ENCODE measurements at places on chromosomes 7 and 10. TPM values are rescaled to one million over a fixed set of nuclear protein-coding genes. Genes with fewer than 3 reads are reported as not detected.

DNA sequence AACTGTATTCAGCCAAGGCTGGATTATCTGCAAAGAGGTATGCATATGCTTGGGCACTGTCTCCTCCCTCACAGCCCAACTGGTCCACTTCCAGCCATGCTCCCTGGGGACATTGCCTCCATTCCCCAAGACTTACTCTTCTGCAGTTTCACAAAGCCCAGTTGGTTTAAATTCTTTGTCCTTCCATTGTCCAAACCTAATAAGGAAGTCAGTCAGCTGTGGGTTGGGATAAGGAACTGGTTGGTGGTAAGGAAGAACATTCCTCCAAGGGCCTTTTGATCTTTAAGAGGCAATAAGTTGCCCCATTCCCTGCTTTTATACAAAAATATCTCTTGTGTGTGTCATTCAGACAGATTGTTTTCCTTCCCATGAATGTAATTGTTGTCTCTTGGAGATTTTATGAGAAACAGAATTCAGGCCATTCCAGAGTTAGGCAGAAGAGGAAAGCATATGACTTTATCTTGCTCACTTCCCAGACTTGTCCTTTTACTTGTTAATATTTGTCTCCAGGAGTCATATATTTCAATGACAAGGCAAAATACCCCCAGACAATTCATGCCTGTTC lies 673.7 kb downstream of the SUGCT start:
- peak; percentile 85 for DNase-seq

DNA sequence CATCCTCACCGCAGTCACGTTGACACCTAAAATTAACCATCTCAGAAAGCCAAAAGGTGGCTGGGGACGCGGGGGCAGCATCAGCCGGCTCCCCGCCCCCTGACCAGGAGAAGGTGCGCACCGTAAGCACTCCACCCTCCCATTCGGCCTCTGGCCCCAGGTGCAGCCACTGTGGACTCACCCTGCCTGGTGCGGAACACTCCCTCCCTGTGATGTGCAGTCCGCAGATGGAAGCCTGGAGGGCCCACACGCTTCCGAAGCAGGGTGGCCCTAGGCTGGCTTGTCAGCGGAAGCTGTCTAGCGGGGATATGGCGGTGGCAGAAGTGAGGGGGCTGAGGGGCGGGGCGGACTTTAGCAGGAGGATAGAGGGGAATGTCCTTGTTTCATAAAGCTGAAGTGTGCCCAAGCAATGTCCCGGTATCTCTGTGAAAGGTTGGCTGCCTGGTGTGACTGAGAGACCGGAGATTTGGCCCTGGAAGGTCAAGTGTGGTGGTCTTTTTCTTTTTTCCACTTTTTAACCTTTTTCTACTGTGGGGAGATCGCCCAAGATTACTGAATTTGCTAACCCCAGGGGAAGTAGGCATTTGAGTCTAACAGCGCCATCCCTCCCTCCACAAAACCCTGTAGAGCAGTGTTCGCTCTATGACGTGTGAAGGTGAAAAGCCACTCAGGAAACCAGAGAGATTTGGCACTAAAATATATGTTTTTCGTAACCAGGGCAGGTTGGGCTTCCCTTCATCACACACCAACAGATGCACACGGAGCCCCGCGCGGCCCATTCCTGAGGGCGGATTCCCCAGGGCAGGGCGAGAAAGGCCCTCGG lies 74.7 kb downstream of the CXCL12 start:
- DNase-seq: no peak

DNA sequence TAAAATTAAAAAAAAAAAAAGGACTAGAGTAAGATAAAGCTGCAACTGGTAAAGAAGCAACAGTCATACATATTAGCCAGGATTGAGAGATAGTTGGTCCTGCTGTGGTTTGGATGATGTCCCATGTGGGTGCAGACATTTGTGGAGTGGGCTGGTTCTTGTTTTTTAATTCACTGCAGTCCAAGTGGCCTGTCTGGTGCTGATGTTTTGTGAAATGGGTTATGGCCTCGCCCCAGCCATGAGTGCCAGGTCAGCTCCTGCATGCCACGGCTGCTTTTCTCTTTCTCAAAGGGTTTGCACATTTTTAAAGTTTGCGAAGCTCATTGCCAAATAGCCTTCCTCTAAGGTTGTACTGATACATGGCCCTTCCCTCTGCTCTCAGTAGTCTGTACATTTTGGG lies 14.1 kb upstream of the BTBD16 start:
- DNase-seq: no peak

DNA sequence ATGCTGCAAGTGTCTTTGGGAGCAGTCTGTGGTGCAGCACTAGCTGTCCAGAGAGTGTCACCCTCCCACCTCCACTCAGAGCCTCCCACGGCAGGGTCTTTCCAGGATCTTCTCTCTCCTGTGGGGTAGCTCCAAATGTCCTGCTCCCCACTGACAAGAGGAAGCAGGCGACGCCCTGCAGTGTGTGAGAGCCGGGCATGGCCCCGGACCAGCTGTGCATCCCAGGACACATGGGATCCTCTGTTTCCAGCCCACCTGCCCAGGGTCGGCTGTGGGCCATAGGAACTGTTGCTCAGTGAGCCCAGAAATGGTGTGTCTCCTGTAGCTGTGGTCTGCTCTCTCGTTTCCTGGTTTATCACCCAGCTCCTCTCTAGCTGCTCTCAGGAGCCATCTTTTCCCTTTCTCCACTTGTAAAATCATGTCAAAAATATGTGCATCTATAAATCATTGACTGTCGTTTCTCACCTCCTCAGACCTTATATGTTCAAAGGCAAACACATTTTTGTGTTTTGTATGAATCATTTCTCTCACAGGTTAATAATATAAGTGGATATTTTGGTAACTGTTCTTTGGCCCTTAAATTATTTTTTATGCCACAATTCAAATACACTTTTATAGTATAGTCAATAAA lies 74.9 kb downstream of the VWC2 start:
- no peak for DNase-seq

DNA sequence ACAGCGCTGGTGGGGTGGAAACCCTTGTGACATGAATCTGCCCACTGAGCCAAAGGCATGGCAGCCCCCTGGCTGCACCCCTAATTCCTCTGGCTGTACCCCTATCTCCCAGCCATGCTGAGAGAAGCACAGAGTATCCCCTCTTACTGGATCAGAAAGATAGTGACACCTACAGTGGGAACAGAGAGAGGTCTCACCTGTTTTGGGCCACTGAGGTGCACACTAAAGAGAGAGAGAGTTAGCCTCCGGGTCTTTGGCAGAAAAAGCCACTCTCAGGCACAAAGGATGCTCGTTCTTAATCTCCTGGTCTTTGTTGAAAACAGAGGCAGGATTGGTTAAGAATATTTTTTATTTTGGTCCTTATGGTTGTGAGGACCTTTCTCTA lies 11.3 kb downstream of the TSPAN14 start:
- no peak for DNase-seq

DNA sequence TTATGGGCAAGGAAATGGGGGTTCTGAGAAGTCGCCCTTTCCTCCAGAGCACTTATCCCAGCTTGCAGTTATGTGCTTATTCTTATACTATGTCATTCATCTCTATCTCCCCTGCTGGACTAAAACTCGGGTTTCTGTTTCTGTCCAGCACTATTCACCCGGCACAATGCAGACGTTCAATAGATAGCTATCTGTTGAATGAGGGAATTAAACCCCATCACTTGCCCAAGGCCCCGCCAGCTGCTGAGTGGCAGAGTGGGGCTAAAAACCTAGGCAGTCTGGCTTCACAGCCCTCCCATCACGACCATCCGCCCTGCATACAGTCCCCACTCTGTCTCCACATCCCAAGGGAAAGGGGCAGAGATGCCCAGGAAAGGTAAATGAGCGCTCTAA lies 5.4 kb downstream of the SLIT1 start:
- DNase-seq: no peak

- no peak for DNase-seq
Observed at GRCh38 chr10:60834401-60834800, 56.1 kb downstream of the CDK1 start.

DNA sequence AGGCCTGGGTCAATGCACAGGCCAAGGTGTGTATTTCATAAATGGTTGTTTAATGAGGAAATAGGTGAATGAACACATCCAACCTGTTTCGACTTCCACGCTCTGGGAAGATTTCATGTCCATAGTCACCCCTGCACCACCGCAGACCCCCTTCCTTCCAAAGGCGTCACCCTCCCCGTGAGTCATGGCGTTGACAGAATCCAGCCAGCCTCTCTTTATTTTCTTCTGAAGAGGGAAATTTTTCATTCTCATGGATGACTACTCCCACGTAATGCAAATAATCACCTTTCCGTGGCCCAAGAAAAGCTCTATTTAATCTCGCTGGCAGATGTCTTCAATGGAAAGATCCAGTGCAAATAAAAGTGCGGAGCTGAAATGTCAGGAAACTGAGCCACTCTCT lies 75.3 kb upstream of the FOXK1 start:
- peak; percentile 29 for DNase-seq

Gene PLXNA4
- 2.4 TPM for polyA plus RNA-seq

Gene AEBP1
- 24.1 TPM for polyA plus RNA-seq

Gene PIK3AP1
- polyA plus RNA-seq: 0.24 TPM

Gene CNTNAP2
- polyA plus RNA-seq: not detected

Gene GRM3
- polyA plus RNA-seq: not detected

Gene SYT15
- 0.19 TPM for polyA plus RNA-seq
